ENCODE measurements at places on chromosomes 13 and 19.

DNA sequence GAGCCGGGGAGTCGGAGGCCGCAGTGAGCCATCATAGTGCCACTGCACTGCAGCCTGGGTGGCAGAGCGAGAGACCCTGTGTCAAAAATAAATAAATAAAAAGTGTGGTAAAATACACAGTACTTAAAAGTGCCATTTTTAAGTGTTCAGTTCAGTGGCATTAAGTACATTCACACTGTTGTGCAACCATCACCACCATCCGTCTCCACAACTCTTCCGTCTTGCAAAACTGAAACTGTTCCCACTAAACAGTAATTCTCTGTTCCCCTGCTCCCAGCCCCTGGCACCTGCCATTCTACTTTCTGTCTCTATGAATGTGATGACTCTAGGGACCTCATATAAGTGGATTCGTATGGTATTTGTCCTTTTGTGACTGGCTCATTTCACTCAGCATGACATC, 13.3 kb downstream of the SLC25A42 start:
- DNase-seq = no peak

DNA sequence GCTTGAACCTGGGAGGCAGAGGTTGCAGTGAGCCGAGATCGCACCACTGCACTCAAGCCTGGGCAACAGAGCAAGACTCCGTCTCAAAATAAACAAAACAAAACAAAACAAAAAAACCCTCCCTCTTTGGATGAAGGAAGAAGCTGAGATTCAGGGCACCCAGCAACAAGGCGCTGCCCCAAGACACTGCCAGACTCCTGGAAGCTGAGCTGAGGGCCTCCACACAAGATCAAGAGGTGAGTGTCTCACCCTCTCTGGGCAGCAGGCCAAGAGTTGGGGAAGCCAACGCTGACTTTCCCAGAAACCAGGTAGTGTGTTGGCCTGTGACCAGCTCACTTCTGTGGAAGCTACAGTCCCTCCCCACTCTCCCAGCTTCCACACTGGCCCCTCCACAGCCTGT, 3.7 kb upstream of the TYROBP start:
- no peak for DNase-seq

GRCh38 chr13:107461751-107462150, 753.6 kb downstream of the LIG4 start:
- DNase-seq = no peak

GRCh38 chr13:77595166-77595810, 59.8 kb downstream of the SCEL start:
- no peak for DNase-seq

GRCh38 chr13:26320766-26321165, 66.8 kb downstream of the CDK8 start:
- DNase-seq = no peak

DNA sequence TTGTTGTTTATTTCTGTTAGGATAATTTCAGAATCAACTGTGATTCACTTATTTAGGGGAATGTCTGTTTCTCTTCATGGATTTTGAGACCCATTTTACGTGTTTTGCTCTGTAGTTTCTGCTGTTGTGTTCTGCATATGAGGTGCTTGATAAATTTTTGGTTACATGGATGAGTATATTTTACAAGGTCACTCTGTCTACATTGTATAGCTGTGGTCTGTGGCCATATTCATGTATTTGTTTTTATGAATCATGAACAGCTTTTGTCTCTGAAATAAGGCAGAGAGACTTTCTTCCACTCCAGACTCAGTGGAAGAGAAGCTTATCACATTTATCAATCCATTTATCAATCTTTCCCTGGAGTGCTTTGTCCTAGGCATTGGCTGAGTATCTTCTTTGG, 56.6 kb downstream of the PDS5B start:
- no peak for DNase-seq

GRCh38 chr19:3690551-3691371, 9.5 kb downstream of the PIP5K1C start:
- no peak for DNase-seq
